ENCODE measurements at places on chromosomes 6 and 20.

GRCh38 chr6:18330548-18331081 lies 56.5 kb upstream of the RNF144B start:
- DNase-seq = no peak

DNA sequence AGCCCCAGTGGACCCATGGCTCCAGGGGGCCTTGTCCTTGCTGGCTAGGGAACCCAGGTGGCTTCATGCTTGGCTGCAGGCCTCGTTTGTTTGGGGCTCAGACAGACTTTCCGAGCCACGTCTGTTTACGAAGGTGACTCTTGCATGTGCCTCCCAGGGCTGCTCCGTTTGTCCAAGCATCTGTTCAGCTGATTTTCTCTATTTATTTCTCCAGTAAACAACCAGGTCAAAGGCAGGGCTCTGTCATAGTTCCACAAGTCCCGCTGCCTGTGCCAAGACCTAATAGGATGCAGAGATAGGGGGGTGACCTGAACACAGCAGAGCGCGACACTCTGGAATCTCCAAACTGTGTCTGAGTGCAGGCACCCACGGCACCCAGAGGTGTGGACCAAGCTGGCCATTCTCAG lies 12.8 kb upstream of the SPO11 start:
- no peak for DNase-seq

- DNase-seq = no peak
Measured at GRCh38 chr6:166488701-166489100, 97.8 kb downstream of the RAMACL start.

GRCh38 chr6:142306736-142307135 lies 4.9 kb downstream of the ADGRG6 start:
- DNase-seq = no peak

DNA sequence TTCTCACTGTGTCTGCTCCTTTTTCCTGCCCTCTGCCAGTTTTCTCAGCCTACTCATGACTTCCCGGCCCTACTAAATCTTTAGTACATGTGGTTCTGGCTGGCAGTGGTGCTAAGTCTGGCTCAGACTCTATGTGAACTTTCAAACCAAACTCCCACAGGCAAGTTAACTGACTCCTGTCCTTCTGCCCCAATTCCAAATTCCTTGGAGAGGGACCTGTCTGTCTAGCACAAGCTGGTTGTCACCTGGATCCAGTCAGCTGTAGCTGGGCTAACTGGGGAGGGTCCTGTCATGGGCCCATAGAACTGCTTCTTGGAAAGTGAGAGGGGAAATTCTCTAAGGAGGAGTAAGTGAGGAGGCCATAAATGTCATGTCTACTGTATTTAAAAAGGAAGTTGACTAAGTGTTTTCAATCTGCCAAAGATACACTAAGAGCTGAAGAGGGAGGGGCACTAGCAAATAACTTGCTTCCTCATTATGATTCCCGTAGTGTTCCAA lies 240.1 kb downstream of the KCNQ5 start:
- DNase-seq = no peak

Measured in pancreas (tissue), 10 donors.